ENCODE measurements at places on chromosomes 4 and X. TPM values are rescaled to one million over a fixed set of nuclear protein-coding genes. Genes with fewer than 3 reads are reported as not detected.
A peak's percentile ranks its signal among the peaks of the same experiment; 100 is the strongest.

MUC7 gene
- total RNA-seq = not detected

NAP1L3 gene
- total RNA-seq = 1.4 TPM

ADH7 gene
- not detected for total RNA-seq

CLTRN gene
- total RNA-seq = not detected

DNA sequence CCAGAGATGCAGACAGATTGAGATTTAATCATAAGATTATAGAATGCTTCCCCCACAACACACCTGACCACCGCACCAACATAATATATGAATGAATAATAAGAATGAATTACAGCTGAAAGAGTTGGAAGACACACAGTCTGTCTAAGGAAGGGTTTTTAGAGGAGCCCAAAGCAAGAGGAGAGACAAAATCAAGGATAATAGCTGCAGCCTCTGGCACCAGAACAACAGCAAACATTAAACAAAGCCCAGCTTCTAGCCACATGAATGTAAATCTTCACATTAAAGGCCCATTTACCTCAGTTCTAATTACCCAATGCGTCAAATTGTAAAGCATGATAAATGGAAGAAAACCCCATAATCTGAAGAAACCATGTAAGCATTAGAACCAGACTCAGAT is 133.9 kb downstream of the SPCS3 start:
- no peak for DNase-seq

DNA sequence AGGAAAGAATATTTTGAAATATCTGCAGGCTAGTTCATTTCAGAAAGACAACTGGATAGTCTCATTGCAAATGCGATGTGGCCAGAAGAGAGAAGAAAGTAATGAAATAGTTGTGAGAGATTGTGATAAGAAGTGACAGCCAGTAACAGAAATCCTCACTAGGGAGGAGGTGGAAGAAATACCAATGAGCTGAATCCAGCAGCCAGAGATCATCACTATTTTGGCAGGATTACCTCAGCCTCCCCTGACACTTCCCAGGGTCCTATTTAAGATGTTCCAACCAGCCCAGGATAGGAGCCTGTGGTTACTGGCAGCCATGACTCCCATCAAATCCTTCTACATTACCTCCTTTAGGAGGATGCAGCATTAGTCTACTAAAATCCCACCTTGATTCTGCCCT is 76.7 kb upstream of the ARHGAP24 start:
- no peak for DNase-seq

GRCh38 chr4:5034206-5034605 is 14.9 kb upstream of the CYTL1 start:
- no peak for DNase-seq

DNA sequence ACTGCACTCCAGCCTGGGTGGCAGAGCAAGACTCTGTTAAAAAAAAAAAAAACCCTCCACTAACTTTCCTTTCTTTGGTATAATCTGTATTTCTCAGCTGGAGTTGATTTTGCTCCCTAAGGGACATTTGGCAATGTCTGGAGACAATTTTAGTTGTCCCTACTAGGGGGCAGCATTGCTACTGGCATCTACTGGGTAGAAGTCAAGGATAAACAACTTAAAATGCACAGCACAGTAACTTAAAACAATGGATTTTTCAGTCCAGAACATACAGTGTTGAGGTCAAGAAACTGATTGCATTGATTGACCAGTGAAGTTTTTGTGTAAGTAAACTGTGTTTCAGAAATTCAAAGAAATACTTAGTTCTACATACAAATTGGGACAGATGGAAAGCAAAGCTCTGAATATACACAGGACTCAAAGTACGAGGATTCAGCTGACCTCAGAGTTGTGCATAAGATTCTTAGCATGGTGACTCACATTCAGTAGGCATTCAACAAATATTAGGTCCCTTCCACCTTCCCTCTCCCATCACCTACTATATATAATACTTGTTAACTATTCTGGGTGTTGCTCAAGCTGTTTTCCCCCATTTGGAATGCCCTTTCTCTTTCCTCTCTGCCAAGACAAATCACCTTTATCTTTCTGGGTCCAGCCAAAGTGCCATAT is 8.8 kb downstream of the DDX53 start:
- DNase-seq = no peak

GRCh38 chr4:12729384-12729783 is 754.8 kb downstream of the RAB28 start:
- no peak for DNase-seq

DNA sequence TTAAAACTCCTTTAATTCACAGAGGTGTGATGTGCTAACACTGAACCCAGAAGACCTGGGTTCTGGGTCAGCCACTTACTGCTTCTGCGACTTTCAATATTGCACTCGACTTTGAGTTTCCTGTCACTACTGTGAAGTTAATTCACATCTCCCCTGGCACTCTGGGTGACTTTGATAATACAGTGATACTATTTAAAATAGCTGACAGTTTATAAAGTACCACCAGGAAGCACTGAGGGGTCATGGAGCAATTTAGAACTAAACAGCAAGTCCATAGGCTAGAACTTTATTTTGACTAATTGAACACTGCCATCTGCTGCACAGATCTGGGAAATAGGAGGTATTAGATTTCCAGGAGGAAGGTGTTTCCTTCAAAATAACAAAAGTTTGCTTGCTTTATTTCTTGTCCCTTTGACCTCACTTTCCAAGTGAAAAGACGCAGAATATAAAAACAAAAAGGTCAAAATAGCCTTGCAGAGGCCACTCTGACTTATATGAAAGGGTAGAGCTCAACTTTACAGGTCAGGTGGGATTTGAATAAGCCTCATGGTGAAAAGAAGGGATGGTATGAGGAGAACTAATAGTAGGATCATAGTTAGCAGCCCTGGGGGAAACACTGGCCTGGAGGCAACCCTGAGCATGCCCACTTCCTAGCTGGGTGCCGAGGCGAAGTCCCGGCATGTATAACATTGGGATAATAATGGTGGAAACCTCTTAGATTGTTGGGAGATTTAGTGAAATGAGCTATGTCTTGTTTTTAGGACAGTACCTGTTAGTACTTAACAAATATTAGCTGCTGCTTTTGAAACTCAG is 53.4 kb downstream of the ZNF518B start:
- peak; percentile 27 for DNase-seq

DNA sequence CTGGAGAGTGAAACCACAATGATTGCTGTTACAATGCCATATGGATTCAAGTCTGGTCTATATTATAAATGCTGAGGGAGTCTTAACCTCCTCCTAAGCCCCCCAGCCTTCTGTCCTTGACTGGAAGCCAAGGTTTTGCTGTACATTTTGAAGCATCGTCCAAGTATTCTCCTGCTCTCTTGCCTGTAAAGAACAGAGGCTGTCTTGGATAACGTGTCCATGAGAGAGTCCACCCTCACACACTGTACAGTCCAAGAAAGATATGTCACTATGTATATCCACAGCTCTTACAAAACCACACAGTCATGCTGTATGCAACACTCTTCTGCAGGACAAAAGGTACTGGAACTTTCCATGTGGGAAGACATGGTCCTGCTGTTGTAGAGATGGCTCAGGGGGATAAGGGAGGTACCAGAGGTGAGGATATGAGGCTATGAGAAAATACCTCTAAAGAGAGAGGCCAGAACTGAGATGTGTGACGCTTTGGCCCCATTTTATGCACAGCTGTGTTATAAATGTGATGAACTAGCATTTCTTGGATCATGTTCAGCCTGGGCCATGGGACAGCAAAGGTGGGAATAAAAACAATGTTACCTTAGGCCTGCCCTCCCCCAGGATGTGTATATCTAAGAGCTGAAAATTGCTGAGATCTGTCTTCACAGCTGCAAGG is 678.6 kb downstream of the IQCM start:
- DNase-seq = no peak

DNA sequence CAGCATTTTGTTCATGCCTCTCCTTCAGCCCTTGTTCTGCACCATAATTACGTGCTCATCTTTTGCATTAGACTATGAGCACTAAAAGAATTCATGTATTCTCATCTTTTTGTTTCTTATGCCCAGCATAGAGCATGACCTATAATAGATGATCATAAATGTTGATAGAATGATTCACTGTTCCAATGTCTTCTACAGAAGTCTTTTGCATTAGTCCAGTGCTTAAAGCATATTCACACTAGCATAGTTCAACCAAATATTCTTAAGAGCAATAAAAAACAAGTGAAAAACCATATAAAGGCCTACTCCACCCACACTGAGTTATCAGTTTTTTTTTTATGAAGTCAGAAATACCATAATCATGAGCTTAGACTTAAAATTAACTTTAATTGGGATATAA is 36.5 kb upstream of the SLC10A4 start:
- no peak for DNase-seq

- DNase-seq = no peak
These were observed 9.7 kb upstream of the LAP3 start for GRCh38 chr4:17567271-17567670.

DNA sequence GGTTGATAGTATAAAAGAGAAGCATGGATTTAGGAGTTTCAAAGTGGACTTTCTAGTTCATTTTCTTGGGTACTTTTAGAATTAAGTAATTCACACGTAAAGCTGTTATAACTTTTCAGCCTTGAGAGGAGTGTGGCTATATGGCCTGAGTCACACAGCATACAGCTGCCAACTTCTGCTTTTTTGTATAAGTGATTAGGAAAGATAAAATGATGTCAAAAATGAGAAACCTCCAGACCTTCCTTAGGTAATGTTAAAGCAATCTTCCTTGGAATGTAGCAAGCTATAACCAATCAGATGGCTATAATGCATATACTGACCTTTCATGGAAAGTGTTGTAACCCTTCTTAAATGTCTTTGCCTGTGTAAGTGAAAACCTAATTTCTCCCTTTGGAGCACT is 39.2 kb downstream of the RAB40AL start:
- no peak for DNase-seq

GRCh38 chr4:115769396-115769795 is 656.0 kb upstream of the NDST4 start:
- no peak for DNase-seq

DNA sequence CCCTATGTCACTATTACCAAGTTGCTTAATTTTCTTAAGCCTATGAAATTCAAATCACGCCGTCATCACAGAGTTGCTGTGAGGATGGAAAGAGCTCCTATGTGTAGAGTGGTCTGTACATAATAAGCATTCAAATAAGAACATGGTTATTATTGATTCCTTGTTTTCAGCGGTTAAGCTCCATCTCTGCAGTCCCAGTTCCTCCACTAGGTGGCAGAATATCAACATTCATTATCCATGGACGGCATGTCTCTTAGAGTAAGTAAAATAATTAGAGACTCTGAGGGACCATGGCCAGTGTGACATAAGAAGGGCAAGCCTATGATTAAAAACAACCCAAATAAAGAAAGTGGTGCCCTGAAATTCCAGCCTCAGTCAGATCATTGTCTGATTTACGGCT is 132.5 kb upstream of the NHS start:
- peak; percentile 53 for DNase-seq

DNA sequence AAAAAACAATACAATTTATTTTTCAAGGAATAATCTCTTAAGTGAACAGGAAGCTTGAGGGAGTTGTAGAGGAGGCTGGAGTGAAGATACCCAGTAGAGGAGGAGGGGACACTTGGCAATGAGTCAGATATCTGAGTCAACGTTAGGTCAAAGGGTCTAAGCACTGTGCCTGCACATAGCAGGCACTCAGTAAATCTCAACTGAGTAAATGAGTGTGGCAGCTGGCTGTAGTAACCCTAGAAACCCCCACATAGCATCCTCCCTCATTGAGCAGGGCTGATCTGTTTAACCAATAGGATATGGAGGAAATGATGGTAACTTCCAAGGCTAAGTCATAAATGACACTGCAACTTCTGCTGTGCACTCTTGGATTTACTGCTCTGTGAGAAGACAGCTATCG is 186.0 kb upstream of the FAM241A start:
- peak; percentile 29 for DNase-seq

- DNase-seq = no peak
These were observed 14.1 kb upstream of the CNOT6L start for GRCh38 chr4:77833126-77833724.

GRCh38 chr4:3527101-3527913 is 4.9 kb downstream of the LRPAP1 start:
- DNase-seq = no peak

DNA sequence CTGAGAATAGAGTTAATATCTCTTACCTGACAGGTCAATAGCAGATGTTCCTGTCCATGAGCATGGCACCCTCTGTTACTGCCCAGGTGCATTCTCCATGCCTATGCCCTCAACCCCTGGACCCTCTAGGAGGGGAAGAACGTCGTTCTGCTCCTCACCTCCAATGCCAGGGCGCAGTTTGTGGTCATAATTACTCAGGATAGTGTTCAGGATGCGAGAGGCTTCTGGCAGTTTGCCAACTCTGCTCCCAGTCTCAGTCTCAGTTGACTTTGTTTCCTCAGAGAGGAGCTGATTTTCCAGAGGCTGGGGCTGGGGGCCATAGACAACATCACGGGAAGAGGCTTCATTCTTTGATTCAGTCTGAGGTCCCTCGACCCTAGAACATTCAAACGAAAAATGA is 4.4 kb downstream of the GABRE start:
- no peak for DNase-seq

GRCh38 chr4:2927696-2928075 is 35.5 kb downstream of the NOP14 start:
- DNase-seq = no peak

DNA sequence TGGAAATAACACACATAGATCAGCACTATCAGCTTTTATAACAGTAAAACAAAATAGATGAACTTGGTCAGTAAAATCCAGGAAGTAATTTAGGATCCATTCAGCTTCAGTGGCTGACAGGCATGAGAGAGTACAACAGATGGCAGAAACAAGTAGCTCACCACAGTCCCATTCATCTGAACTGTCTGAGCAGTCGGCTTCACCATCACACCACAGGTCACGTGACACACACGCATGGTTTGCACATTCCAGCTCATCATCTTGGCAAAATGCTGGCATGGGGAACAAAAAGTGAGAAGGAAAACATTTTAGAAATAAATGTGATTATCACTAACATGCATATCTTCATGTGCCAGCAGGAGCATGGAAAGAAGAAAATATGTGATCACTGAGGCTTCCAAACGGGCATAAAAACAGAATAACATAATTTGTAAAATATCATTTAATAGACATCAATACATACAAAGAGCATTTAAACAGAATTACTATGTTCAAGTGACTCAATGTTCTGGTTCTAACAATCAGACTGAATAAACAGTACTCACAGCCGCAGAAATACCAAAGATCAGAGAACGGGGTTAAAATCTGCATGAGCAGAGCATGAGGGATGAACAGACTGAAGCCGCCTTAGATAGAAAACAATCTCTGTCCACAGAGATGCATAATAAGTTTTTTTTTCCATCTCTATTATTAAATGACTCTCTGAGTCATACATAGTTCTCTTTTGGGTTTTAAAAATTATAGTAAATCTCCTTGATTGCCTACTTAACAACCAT is 158.1 kb downstream of the ATP10D start:
- DNase-seq = no peak

- no peak for DNase-seq
These were observed 10.0 kb downstream of the TNIP3 start for GRCh38 chr4:121154103-121154515.
